ENCODE measurements at places on chromosomes 5 and 9.

DNA sequence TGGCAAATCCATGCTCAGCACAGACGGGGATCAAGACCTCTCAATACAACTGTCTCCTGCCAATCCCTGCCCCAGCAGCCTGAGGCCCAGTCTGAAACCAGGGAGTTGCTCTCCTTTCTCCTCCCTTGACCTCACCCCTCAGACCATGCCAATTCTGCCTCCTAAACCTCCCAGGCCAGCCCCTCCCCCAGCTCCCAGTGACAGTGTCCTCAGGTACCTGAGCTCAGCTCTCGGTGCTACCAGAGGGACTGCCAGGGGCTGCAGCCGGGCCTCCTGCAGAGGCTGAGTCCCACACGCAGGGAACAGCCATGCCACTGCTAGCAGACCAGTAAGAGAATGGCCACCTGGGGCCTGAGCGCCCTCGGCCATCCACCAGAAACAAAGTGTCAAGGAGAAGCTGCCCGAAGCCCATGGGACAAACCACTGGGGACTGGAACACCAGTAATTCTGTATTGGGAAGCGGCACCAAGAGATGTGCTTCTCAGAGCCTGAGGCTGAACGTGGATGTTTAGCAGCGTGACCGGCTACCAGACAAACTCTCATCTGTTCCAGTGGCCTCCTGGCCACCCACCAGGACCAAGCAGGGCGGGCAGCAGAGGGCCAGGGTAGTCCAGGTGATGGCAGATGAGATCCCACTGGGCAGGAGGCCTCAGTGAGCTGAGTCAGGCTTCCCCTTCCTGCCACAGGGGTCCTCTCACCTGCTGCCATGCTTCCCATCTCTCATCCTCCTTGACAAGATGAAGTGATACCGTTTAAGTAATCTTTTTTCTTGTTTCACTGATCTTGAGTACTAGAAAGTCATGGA lies 557 bp upstream of the IL3 start:
- no peak for DNase-seq

GRCh38 chr5:123180178-123180577 lies 91.1 kb downstream of the PRDM6 start:
- no peak for DNase-seq

- no peak for DNase-seq
These were observed 270.7 kb upstream of the WWC1 start for GRCh38 chr5:168020542-168021294.

GRCh38 chr9:76996700-76997099 lies 22.8 kb upstream of the FOXB2 start:
- no peak for DNase-seq

GRCh38 chr9:94656200-94656599 lies 16.9 kb upstream of the FBP1 start:
- DNase-seq, result peak; percentile 74

DNA sequence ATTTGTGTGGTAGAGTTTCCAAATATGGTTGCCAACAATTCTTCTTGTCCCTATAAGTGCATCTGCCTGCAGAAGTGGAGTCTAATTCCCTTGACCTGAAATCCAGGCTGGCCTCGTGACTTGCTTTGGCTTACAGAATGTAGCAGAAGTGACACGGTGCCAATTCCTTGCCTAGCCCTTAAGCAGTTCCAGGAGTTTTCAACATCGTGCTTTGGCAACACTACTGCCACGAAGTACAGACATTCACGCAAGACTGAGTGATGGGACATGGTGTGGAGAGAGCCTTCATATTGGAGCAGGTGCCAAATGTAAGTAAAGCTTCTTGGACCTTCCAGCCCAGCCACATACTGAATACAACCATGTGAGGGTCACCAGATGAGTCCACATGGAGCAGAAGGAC lies 92.9 kb upstream of the NEK6 start:
- no peak for DNase-seq

DNA sequence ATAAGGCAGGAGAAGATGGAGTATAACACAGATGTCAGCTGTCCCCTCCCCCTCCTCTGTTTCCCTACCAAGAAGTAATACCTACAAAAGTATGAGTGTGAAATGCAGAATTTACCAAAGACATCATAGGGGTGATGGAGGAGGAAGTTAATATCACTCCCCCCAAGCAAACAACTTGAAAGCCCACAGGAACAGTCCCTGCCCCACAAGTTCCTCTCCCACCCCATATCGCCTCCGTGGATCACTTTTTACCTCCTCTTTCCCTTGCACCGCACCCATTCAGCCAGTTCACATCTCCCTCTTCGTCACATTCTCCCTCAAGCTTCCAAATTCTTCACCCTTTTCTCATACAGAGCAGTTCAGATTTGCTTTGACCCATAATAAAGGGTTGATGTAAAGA lies 7.0 kb upstream of the SIL1 start:
- DNase-seq, result no peak

- DNase-seq, result no peak
These were observed 519 bp upstream of the RAD50 start for GRCh38 chr5:132556153-132556762.

GRCh38 chr5:180387798-180388197 lies 34.7 kb upstream of the GFPT2 start:
- DNase-seq, result no peak

DNA sequence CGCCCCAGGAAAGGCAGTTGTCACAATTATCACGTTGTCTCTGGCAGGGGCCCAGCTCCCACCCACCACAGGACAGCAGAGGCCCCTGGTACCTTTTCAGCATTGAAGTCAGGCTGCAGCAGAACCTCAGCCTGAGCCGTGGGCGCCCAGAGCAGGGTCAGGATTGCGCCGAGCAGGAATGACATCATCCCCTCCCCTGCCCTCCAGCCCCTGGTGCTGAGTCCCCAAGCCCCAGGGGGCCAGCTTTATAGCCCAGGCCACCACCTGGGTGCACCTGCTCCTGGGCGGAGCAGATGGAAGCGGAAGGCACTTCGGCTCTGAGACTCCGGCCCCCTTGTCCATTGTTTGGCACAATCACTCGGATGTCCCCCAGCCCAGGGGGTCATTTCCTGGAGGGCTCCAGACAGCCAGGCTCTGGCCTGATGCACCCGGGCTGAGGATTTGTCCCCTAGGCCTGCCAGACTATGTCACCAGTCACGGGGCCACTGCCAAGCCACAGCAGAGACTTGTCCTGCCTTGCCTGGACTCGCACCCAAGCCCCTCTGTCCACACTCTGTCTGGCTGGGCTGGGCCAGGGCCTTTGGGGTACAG lies at the start of gene LCN15:
TSS of gene LCN15 (minus strand) at position 218 of the 591 bp plus-strand sequence. CDS start at position 188, 30 bp downstream.
- no peak for DNase-seq

DNA sequence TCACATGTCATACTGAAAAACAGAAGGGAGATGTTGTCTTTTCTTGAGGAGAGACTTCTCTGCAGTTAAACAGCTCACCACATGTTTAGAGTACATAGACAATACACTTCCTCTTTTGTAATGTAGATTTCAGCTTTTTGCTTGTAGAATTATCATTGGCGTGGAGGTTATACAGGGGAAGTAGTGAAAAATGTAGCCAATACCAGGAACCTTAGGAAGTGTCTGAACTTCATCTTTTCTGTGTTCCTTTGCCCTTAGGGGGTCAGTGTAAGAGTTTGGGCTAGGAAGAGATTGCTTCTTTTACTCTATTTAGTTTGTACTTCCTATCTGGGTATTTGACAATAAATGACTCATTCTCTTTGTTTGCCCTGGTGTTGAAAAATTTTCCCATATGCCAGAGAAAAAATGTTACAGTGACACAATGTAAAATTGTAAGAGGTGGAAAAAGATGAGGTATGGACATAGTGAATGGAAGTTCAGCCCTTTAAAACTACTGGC lies 21.0 kb upstream of the CDKN2B start:
- no peak for DNase-seq

GRCh38 chr9:131273856-131274673 lies 2.2 kb downstream of the FAM78A start:
- no peak for DNase-seq

- no peak for DNase-seq
These were observed 53.9 kb downstream of the RFX3 start for GRCh38 chr9:3471883-3472282.

DNA sequence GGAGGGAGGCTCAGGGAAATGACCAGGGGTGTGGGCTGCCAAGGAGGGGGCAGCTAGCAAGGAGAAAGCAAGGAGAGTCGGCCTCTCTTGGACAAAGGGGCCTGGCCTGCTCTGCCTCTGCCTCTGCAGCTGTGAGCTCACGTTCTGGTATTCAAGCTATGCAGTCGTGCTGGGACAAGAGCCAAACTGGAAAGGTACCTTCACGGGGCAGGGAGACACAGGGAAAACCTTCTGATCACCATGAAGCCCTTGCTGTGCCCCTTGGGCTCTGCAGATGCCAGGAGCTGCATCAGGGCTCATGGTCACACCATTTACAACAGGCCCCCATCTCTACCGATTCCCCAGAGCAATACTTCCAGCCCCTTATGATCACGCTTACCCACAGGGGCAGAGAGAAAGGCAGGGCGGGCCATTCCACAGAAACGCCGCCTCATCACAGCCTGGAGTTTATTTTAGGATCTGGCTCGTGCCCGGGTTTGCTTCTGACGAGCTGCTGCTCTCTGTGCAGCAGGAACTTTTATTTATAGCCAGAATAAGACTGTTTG lies 63.2 kb downstream of the PRRT1B start:
- DNase-seq, result no peak

- no peak for DNase-seq
These were observed 721 bp upstream of the MAML1 start for GRCh38 chr5:179731791-179732411.

DNA sequence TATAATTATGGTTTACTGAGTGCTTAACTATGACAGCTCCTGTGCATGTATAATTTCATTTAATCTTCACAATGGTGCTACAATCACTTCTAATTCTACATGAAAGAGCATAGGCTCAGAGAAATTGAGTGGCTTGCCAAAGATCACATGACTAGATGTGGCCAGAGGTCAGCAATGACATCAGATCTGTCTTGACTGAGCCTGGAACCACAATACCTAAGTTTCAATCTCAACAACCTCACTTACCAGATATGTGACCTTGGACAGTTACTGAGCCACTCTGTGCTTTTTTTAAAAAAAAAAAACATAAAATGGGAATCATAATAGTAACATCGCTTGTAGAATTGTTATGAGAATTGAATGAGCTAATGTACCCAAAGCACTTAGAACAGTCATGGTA lies 130.7 kb downstream of the TRIM32 start:
- DNase-seq, result no peak

DNA sequence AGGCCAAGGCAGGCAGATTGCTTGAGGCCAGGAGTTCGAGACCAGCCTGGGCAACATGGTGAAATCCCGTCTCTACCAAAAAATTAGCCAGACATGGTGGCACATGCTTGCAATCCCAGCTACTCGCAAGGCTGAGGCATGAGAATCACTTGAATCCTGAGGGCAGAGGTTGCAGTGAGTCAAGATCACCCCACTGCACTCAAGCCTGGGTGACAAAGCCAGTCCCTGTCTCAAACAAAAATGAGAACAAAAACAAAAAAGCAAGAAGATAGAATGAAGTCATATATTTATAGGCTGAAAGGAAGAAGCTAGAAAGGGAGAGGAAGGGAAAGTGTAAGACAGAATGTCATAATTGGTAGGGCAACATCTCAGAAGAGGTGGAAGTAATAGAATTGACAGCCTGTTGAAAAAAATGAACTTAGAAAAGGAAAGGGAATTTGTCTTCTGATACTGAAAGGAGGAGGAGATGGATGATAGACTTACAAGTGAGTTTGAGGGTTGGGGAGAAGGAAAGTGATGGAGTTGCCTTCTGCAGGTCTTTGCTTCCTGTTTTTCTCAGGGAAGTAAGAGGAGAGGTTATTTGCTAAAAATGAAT lies 32.2 kb downstream of the CARD6 start:
- no peak for DNase-seq

- DNase-seq, result no peak
These were observed 2.4 kb downstream of the PPARGC1B start for GRCh38 chr5:149732324-149733128.

GRCh38 chr5:1515921-1516571 lies 7.7 kb downstream of the LPCAT1 start:
- peak; percentile 42 for DNase-seq

DNA sequence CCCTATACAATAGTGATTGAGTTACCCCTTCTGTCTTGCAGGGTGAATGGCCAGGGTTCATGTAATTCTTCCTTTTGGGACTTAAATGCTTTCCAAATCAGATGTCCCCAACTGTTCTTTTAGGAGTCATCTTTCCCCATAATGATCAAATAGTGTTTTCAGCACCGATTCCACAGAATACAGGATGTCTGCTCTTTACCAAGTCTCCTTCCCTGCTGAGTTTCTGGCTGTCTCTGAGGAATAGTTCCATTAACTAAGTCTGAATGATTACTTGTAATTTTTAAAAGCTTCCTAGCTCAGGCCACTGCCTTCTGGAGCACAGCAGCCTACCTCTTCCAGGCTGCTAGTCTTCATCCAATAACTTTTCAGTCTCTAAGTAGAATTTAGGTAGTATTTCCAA lies 630.7 kb upstream of the ZNF608 start:
- DNase-seq, result no peak

DNA sequence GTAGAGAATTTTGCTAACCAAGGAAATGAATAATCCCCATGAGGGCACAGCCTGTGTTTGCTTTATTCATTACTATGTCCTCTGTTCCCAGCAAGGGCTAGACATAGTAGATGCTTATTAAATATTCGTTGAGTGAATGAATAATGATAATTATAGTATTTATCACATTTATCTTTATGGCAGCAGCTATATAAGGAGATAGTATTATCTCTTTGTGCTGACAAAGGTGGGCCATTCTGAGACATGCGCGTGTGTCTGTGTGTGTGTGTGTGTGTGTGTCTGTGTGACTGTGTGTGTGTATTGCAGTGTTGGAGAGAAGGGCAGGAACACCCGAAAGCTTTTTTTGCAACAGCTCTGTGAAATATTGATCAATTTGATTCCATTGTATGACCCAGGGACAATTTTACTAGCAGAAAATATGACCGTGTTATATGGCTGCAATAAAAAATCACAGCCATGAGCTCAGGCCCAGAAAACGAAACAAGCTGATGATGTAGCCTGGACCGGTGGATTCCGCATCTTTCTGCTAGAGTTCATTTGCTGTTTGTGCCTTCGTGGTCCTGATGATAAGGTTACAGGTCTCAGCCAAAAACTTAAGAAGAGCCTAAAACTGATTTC lies 39.8 kb downstream of the ZNF618 start:
- no peak for DNase-seq

- DNase-seq, result no peak
These were observed 62.4 kb upstream of the IL7R start for GRCh38 chr5:35794328-35794619.

GRCh38 chr9:72661401-72662135 lies 140.2 kb downstream of the TMC1 start:
- no peak for DNase-seq

GRCh38 chr5:64818245-64818644 lies 49.5 kb downstream of the CWC27 start:
- no peak for DNase-seq

All from CD4-positive, alpha-beta T cell treated with Interleukin-1 beta for 1 hour (primary cell).